ENCODE measurements at places on chromosomes 6 and 20. TPM values are rescaled to one million over a fixed set of nuclear protein-coding genes. Genes with fewer than 3 reads are reported as not detected.
A peak's percentile ranks its signal among the peaks of the same experiment; 100 is the strongest.

KCNK17 gene
- total RNA-seq, result 0.41 TPM

PPT2 gene
- 9.8 TPM for total RNA-seq

GRCh38 chr20:62191781-62192559 lies 9.1 kb downstream of the MTG2 start:
- no peak for DNase-seq

DNA sequence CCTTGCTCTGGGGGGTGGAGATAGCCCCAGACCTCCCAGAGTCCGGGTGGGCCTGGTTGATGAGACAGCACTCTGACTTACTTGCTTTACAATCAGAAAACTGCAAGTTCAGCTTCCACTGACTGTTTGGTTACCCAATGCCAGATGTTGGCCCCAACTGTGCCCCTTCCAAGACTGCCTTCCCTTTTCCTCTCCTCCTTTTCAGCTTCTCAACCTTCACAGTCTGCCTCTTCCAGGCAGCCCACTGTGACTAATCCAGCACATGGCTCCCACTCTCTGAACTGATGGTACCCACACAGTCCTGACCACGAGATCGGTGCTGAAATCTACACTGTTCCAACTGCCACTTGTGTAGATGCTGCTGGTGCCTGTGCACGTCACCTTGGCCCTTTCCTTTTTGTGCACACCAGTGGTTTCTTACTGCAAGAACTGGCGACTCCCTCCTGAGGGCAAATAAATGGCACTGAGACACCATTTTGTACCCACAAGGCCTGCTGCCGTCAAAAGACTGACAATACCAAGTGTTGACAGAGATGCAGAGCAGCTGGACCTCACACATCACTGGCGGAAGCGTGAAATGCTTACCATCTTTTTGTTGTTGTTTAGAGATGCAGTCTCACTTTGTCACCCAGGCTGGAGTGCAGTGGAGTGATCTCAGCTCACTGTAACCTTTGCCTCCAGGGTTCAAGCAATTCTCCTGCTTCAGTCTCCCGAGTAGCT lies 1.8 kb upstream of the ARFGAP1 start:
- no peak for DNase-seq

DNA sequence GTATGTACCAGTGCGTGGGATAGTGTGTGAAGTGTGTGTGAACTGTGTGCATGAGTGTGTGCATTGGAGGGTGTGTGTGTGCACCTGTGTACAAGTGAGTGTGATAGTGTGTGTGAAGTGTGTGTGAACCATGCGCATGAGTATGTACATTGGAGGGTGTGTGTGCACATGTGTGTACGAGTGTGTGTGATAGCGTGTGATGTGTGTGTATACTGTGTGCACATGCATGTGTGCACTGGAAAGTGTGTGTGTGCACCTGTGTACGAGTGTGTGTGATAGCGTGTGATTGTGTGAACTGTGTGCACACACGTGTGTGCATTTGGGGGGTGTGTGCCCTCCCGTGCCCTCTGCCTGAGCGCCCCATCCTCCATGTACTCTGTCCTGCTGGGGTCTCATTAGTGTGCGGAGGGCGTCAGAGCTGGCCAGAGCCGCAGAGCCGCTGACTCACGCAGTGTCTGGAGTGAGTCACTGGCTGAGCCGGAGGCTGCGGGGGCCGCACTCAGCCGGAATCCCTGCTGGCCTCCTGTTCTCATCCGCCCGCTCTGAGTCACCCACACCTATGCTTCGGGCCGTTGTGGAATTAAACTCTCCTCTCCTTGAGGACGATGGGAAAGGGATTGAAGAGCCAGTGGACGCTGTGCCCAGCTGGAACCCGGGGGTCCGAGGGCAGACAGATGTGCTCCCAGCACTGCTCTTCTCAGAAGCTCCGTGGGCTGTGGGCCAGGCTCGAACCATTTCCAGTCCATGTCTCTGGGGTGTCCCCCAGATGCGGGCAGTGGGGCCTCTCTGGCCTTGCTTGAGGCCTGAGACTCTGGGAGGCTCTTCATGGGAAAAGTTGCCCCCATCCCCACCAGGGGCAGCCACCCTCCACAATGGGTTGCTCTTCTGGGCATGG lies 27.3 kb upstream of the STX16 start:
- peak; percentile 85 for DNase-seq

DNA sequence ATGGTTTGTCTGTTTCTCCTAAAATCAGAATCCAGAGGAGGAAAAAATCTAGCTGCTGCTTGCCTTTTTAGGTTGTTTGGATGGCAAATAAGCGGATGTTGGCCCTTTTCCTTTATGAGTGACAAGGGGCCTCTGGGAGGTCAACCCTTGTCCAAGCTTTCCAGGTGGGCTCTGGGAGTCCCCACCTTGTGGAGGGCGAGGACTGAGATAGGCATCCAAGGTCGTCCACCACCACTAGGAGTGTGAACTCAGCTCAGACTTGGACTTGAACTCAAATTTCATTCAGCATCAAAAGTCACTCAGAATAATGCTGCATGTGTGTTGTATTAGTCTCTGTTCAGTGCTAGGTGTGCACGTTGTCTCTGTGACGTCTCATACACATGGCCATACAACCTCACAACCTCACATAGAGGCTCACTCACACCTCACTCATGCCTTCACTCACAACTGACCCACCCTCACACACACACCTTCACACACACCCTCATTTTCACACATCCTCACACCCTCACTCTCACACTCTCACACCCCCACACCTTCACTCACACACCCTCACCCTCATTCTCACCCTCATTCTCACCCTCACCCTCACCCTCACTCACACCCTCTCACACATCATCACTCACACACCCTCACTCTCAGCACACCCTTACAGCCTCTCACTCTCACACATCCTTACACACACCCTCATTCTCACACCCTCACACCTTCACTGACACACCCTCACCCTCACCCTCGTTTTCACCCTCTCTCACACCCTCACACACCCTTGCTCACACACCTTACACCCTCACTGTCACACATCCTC lies 18.0 kb downstream of the DYNLT1 start:
- DNase-seq, result no peak

All from frontal cortex (tissue), 4 donors.